Ecto neural progenitor cell (in vitro differentiated cells): ENCODE measurements at places on chromosomes 7 and 10.

GRCh38 chr10:49356181-49356580 lies 39.7 kb downstream of the DRGX start:
- DNase-seq = no peak

- no peak for DNase-seq
Observed at GRCh38 chr7:18941207-18941606, 176.2 kb downstream of the TWIST1 start.

DNA sequence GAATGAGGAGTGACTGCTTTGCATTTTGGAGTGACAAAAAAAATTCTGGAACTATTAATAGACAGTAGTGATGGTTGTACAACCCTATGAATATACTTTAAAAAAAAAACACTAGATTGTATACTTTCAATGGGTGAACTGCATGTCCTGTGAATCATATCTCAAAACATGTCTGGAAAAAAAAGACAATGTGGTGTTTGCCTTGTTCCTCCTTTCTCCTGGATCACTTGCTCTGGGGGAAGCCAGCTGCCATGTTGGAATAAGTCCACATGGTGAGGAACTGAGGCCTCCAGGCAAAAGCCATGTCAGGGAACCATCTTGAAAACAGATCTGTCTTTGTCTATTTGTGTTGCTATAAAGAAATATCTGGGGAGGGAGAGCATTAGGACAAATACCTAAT lies 39.5 kb upstream of the YAE1 start:
- DNase-seq = no peak

GRCh38 chr7:7352845-7353244 lies 170.5 kb downstream of the C1GALT1 start:
- DNase-seq = no peak

DNA sequence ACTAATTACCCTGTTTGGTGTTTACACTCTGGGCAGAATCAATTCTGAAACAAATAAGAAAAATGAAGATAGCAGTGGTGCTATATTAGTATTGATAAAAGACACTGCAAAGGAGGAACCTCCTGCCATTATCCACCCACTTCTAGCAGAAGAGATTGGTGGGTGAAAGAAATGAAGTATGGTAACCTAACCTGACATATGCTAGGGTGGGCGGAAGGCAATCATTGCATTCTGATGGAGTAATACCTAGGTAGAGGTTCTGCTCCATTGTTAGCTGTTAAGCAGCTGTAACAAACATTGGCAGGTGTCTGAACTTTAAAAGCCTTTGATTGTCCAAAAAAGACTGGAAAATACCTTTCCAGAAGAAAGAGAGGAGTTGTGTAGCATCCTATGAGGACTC lies 95.9 kb downstream of the OTUD1 start:
- no peak for DNase-seq

DNA sequence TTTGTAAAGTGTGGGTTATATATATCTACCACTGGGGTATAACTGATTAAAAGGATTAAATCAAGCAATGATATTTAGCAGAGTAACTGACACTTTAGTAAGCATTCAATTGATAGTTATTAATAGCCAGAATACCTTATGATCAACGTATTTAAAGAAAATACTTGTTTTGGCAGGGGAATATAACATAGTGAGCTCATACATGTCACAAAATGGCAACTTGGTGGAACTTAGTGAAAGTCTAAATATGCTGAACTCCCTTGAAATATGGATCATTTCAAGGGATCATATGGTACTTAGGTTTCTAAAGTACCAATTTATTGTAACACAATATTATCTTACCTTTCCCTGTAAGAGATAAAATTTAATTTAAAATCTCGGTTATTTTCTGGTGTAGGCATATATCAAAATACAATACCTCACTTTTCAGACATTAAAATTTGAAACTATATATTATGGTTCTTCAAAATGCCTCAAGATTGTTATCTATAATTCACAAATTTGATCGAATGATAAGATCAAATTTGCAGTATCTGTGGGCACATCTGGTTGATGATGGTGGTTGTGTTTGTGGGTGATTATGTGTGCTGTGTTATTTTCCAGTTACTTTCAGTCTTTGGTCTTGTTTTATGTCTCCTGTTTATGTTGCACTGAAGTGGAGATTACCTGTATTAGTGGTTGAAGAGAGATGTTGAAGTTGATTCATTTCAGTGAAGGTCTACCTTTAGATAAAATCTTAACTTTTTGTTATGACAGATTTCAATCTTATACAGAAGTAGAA lies 5.2 kb downstream of the ARL4A start:
- no peak for DNase-seq

- peak; percentile 82 for DNase-seq
Observed at GRCh38 chr7:76225379-76225778, 23.7 kb downstream of the SRRM3 start.

GRCh38 chr10:71727105-71727737 lies 7.6 kb upstream of the C10orf105 start:
- no peak for DNase-seq

DNA sequence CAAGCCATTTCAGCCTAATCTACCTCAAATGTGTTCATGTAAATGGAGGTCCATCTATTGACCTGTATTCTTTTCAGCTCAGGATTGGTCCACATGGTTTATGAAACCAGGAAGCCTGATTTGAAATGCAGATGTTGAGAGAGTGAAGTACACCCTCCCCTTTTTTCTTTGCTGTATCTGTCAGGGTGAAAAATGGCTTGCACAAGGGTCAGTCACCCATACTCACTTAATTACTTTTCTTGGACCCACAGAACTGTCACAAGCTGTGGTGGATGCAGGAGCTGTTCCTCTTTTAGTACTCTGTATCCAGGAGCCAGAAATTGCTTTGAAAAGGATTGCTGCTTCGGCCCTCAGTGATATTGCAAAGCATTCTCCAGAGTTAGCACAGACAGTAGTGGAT lies 41.2 kb downstream of the SPAG6 start:
- no peak for DNase-seq

DNA sequence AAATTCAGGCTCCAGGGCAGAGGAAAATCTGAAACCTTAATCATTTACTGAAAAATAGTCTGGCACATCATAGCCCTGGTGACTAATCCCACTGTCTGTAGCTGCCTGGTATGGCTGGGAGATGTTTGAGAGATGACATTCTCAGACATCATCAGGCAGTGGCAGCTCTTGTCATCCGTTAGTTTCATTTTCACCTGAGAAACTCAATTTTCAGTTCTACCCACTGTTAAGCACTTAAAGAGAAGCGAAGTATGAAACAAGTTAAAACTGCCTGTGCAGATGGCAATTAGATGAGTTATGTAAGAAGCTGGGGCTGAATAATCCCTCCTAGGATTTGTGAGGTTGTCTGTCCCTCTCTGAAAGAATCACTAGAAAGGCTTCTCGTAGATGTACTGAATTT lies 150.2 kb downstream of the NSUN6 start:
- DNase-seq = no peak

GRCh38 chr10:126668505-126668904 lies 2.0 kb downstream of the C10orf90 start:
- DNase-seq = no peak

DNA sequence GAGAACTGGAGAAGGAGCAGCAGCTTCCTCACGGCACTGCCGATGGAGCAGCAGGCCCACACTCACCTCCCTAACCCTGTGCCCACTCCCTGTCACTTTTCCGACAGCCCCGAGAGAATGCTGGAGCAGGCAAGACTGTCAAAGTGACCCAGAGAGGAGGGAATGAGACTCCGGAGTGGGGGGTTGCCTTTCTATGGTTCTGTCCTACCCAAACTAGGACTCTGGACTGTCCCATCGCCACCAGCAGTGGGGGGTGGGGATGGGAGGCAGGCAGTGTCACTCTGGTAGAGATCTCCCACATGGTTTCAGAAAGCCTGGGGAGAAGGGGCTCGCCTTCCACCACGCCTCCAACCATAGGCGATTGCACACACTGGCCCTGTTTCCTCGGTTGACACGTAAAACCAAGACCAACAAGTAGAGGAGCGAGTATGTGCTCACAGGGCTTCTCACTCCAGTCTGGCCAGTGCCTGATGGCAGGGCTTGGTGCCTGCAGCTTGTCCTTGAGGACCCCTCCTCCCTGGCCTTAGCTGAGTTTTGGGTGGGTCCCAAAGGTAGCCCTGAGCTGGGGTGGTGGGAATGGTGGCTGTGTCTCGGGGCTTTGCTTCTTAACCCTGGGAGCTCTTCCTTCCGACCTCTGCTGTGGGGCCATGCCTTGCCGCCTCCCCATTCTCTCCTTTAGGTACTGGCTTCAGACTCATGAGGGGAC lies 148.5 kb downstream of the PTPN20 start:
- DNase-seq = no peak

DNA sequence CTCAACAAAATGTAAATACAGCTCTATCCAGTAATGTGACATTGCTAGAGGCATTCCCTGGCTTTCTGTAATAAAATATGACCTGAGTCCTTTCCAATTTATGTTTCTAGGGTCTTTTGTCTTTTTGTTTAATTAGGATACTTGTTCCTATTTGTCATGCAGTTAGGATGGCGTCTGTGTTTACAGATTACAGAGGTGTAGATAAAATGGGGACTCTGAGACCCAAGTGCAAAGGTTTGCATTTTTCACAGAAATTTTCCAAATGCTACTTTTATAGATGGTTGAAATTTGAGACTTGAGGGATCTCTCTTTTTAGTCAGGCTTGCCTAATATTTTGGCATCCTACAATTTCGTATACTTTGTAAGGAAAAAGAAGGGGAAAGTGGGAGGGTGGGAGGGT lies 332.4 kb downstream of the PTEN start:
- no peak for DNase-seq

GRCh38 chr7:139896288-139896687 lies 67.2 kb downstream of the TBXAS1 start:
- no peak for DNase-seq

- no peak for DNase-seq
Observed at GRCh38 chr7:128259131-128260061, 18.3 kb downstream of the LEP start.

DNA sequence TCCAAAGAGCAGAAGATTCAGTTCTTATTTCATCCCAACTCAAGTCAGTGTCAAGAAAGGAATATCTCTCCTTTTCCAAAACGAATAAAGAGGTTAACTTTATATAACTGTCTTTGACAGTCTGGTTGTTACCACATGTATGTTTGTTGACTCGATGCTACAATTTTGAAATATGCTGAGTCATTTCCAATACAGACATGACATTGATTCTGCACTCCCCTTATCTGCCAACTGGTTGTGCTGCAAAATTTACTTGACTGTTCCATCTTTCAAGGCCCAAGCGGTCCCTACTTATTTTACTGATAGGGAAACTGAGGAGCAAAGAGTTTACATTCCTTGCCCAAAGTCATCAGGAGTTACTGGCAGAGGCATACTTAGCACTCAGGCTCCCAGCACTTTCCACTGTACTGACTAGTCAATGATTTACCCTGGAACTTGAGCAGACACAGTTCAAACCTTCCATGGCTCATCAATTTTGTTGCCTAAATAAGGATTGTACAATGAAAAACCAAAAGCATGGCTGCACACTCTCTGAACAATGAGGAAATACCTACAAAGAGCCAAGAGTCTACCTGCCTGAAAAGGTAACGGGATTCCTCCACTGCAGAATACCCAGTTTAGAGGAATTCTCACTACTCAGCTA lies 52.8 kb downstream of the ABLIM1 start:
- DNase-seq = no peak

- no peak for DNase-seq
Observed at GRCh38 chr7:33823913-33824312, 81.4 kb upstream of the BMPER start.

DNA sequence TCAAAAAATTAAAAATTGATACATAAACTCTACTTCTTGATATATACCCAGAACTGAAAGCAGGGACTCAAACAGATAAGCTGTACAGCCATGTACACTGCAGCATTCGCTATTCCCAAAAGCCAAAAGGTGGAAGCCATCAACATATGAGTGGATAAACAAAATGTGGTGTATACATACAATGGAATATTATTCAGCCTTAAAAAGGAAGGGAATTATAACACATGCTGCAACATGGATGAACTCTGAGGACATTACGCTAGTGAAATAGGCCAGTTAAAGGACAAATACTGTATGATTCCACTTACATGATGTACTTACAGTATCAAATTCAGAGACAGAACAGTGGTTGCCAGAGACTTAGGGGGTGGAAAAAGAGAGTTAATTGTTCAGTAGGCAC lies 8.1 kb downstream of the TMEM209 start:
- DNase-seq = no peak

DNA sequence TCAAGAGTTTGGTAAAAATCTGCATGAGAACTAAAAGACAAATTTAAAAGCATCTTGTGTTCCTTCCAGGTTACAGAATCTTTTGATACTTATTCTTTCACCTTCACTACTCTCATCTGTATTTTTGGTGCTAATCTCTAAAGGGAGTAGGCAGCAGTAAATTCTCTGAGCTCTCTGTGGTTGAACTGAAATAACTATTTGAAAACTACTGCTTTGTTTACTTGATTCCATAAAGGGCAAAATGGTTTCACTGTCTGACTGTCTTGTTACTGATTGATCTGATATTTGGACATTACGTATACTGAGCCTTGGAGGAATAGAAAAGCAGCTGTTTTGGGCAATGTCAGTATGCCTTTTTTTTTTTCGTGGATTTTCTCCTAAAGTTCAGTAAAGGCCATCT lies 103.3 kb downstream of the CHRM2 start:
- DNase-seq = no peak

- DNase-seq = no peak
Observed at GRCh38 chr7:27960415-27960814, 220.2 kb downstream of the JAZF1 start.

DNA sequence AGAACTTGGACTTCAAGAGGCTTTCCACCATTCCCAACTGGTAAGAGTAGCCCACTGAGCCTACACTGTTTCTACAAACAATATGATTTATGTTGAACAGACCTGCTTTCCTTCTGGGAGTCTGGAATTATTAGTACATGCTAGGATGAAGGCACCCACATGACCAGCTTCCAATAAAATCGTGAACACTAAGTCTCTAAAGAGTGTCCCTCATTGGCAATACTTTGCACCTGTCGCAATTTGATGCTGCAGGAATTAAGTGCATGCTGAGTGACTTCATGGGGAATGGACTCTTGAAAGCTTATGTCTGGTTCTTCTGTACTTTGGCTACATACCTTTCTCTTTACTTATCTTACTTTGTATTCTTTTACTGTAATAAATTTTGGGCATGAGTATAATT lies 305.2 kb upstream of the GHITM start:
- DNase-seq = no peak

DNA sequence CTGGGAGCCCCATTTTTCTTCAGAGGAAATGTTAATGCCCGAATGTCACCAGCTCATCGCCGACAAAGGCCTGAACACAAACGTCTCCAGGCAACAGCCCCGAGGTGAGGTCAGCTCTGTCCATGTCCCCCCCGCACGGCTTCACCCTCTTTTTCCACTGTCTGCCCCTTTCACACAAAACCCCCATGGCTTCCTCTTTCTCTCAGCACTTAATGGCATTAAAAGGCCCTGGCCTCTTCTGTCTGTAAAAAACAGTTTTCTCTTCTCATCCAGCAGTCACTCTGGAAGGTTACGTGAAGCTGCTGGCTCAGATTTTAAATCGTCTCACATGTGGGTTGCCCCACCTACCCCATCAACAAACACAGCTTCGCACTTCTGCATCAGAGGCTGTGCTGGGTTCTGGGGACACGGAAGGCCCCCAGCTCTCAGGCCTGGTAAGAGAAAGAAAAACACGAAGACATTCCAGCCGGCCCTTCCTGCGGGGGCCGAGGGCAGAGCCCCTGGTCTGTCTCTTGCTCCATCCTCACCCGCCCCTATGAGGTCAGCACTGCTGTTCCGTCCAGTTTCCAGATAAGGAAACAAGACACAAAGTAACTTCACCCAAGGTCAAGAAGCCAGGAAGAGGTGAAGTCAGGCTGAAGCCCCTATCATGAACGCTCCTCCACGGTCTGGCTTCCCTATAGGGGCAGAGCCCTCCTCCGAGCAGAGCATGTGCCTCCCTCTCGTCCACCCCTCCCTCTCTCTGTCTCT lies 91.1 kb upstream of the PDGFA start:
- no peak for DNase-seq

- no peak for DNase-seq
Observed at GRCh38 chr7:15905251-15906040, 219.0 kb upstream of the MEOX2 start.
